HEK293T (cell line): ENCODE measurements at places on chromosomes 1 and 21.

- peak; percentile 60 for DNase-seq
Observed at GRCh38 chr1:205301205-205301821, 20.2 kb downstream of the NUAK2 start.

- no peak for DNase-seq
Observed at GRCh38 chr1:34710812-34711211, 44.0 kb upstream of the GJB5 start.

DNA sequence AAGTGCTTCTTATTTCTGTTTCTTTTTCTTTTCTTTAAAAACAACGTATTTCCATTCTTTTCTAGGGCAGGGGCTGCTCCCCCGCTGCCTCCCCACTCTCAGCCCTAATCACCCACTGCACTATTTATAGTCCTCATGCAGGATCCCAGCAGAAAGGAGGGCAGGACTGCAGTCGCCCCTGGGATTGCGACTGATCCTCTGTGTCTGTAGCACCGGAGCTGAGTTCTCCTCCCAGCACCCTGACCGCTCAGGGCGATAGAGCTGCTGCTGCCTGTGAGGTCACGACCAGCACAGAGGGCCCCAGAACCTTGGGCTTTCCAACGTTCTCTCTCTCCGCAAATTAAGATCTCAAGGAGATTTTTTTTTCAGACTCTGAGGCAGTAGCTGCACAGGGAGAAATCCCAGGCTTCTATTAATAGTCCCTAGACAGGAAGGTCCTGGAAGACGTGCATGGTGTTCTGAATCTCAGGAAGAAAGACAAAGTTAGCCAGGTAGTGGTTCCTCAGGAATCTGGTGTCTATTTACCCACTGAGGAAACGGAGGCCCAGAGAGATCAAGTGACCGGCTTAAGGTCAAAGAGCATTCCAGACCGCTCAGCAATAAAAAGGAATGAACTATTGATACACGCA lies 46.8 kb downstream of the PRAMEF20 start:
- DNase-seq = no peak

- DNase-seq = no peak
Observed at GRCh38 chr1:29592731-29593130, 356.4 kb downstream of the PTPRU start.

GRCh38 chr1:42924851-42925760 lies 33.6 kb downstream of the SLC2A1 start:
- DNase-seq = no peak

DNA sequence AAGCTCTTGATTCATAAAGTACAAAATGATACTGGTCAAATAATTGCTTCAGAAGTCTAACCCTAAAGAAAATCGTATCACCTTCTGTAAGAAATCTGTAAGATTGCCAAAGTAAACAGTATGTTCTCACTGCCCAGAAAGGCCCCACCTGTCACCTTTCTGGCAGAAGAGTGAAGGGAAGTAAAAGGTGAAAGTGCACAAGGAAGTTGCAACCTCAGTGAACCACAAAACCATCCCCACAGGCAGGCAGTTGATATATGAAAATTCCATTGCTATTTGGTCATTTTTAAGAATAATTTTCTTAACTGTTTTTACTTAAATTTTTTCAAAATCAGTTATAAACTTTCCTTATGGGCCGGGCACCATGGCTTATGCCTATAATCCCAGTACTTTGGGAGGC lies 48.5 kb upstream of the FBXO28 start:
- DNase-seq = no peak

DNA sequence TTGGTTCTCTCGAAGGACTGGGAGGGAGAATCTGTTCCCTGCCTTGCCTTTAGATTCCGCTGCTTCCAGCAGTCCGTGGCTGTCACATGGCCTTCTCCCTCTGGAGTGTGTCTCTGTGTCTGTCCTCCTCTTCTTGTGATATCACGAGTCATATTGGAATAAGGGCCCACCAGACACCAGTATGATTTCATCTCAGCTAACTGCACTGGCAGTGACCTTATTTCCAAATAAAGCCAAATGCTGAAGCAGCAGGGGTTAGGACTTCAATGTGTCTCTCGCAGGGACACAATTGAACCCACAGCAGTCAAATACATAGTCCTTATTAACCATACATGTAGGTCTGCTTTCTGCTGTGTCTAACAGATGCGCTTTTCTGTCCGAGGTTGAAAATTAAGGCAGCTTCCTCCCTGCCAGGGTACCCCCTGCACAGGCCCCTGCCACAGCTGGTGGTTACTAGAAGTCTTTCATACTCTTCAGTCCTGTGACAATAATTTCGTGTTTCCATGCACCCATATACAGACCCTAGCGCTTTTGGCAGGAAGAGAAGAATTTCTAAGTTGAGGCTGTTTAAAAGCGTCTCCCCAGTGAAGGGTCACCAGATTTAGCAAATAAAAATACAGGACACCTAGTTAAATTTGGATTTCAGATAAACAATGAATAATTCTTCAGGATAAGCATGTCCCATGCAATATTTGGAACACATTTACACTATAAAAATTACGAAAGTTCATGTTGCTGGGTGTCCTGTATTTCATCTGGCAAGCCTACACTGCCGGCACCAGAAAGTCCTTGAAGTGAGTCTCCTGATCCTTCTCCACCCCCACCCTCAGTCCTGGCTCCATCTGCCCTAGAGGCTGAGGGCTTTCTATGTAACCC lies 182.1 kb downstream of the ETS2 start:
- no peak for DNase-seq

DNA sequence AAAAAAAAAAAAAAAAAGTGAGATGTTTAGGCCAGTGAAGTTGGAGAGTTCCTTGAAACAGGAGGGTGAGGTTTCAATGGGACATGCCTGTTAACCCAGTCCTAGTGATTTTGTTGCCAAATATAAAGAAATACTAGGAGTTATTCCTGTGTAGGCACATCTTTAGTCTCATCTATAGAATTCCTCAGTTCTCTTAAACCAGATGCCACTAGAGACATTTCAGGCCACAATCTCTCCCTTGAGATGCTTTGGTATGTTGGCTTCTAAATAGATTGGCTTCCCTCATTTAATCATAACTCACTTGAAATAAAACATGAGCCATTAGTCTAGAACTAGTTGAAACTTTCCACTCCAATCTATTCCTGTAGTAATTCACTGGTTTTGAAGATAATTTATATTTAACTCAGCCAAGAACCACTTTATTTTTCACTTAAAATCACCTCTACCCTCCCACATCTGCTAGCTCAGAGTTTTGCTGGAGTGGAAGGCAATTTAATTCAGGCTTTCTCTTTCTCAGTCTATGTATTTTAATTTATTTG lies 29.8 kb downstream of the GPR137B start:
- no peak for DNase-seq

- no peak for DNase-seq
Observed at GRCh38 chr1:59682396-59683080, 132.2 kb upstream of the HOOK1 start.

- no peak for DNase-seq
Observed at GRCh38 chr21:25717491-25718147, 17.1 kb downstream of the ATP5PF start.

DNA sequence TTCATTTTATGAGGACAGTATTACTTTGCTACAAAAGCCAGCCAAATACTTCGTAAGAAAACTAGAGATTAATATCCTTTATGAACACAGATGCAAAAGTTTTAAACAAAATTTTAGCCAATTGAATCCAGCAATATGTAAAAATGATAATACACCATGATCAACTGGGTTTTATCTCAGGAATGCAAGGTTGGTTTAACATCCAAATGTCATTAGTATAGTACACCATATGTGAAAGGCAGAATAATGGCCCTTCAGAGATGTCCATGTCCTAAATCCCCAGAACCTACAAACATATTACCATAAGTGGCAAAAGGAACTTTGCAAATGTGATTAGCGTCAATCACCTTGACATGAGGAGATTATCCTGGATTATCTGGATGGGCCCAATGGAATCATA lies 16.7 kb upstream of the KCNJ6 start:
- no peak for DNase-seq

DNA sequence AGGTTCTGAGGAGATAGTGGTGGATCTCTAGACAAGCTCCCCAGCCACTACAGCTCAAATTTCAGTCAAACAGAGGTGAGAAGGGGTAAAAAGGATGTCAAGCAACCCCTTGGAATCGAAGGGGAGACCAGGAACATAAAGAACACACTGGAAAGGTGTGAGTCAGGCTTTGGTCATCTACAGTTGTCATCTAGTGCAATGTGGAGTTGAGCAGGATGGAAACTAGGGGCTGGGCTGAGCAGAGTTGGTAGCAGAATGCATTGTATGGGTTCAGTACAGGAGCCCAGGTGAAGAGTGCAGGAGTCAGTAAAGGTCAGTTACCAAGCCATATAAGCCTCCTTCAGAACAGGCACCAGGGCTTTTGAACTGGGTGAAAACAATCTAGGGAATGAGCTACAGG lies 52.7 kb upstream of the VAV3 start:
- DNase-seq = no peak

GRCh38 chr1:7680955-7681268 lies 90.2 kb upstream of the VAMP3 start:
- DNase-seq = no peak

GRCh38 chr1:154962156-154962749 lies 671 bp upstream of the PYGO2 start:
- DNase-seq = no peak

GRCh38 chr1:204178487-204179281 lies 12.5 kb upstream of the REN start:
- DNase-seq = no peak

- DNase-seq = no peak
Observed at GRCh38 chr1:85983316-85983715, 173.3 kb downstream of the COL24A1 start.

DNA sequence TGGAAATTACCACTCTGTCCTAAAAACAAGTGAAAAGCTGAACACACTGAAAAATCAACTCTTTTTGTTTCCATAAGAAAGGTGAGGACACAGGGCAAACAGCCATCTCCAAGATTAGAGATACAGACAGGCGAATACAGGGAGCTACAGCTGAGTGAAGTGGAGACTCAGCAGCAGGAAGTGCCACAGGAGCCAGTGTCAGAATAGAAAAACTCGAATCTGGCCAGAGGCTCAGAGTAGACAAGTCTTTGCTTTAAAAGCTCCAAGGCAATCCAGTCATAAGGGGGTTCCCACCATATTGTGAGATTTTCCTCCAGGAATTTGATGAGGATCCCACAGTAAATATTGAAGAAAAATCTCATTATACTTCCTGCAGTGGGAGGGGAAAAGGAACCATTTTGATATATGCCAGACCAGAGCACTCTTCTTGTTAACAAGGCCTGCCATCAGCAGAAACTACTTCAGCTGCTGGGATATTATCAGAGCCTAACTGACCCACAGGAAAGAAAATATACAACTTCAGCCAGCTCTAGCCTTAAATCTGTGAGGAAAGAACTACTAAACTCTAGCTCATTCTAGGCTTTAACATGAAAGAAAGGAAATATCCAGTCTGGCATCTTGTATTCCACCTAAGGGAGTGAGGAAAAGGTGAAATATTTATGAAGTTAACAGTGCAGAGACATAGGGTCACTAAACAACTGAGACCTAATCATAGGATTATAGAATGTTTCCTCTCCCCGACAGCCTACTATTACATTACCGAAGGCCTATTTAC lies 256.2 kb upstream of the OLFM3 start:
- no peak for DNase-seq

DNA sequence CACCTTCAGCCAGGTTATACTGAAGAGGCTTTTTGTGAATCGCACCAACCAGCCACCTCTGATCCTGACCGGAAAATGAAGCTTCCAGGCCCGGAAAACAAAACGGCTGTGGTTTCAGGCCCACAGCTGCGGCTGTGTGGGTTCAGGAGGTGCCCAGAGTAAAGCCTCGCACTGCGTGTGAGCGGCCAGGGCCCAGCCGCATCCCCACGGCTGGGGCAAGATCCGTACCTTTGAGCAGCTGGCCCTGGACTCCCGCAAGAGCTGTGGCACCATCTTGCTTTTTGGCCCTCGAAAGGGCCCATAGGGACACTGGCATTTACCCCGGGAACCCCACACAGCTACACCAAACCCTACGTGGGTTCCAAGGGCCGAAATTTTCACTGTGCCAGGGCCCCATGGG lies 63.0 kb downstream of the GLUL start:
- DNase-seq = no peak

- DNase-seq = no peak
Observed at GRCh38 chr1:80675454-80675853, 1125.3 kb upstream of the ADGRL2 start.

- no peak for DNase-seq
Observed at GRCh38 chr1:109850827-109851226, 59.8 kb upstream of the CSF1 start.
